ENCODE measurements at places on chromosomes 13 and 19.
A peak's percentile ranks its signal among the peaks of the same experiment; 100 is the strongest.

DNA sequence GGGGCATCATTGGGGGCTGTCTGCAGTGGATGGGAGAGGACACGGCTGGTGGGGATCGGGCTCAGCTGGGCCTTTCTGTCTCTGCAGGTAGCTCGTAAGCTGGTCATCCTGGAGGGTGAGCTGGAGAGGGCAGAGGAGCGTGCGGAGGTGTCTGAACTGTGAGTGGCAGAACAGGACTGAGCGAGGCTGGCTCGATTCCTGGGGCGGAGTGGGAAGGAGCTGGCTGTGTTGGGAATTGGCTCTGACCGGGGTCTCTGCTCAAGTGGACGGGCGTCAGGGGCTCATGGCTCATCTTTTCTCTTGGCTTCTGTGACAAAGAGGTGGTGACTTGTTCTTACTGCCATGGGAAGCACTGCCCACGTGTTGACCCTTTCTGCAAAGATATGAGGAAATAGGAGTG lies 11.6 kb downstream of the TPM4 start:
- no peak for DNase-seq

GRCh38 chr13:39804332-39805210 lies 149.1 kb downstream of the COG6 start:
- DNase-seq, result no peak

DNA sequence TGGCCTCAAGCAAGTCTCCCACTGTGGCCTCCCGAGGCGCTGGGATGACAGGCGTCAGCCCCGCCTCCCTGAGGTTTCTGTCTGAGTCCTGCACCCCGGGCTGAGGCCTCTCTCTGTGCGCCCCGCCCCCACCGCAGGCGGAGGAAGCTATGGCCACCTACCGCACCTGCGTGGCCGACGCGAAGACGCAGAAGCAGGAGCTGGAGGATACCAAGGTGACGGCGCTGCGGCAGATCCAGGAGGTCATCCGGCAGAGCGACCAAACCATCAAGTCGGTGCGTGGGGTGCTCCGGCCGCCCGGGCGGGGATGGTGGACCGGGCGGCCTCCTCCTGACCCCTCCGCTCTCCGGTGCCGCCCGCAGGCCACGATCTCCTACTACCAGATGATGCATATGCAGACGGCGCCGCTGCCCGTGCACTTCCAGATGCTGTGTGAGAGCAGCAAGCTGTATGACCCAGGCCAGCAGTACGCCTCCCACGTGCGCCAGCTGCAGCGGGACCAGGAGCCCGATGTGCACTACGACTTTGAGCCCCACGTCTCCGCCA lies 12.7 kb downstream of the ARHGAP45 start:
- no peak for DNase-seq

- no peak for DNase-seq
Observed at GRCh38 chr19:5988517-5989387, 10.8 kb upstream of the RANBP3 start.

DNA sequence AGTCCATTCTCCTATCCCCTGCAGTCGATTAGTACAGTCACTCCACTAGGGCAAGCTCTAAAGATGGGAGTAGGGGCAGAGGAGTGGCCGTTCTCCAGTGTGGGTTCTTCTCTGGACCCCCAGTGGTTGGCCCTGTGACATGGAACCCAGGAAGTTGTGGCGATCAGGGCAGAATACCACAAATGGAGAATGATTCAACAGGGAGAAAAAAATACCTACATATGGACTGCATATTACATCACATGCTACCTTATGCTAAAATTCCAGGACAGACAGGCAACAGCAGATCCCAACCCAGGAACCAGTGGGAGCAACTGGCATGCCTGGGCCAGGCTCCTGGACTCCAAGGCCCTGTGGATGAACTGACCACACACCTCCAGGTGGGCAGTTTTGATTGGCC lies 20.4 kb downstream of the POU2F2 start:
- DNase-seq, result no peak

GRCh38 chr19:17646441-17646840 lies 41.7 kb downstream of the UNC13A start:
- DNase-seq, result no peak

DNA sequence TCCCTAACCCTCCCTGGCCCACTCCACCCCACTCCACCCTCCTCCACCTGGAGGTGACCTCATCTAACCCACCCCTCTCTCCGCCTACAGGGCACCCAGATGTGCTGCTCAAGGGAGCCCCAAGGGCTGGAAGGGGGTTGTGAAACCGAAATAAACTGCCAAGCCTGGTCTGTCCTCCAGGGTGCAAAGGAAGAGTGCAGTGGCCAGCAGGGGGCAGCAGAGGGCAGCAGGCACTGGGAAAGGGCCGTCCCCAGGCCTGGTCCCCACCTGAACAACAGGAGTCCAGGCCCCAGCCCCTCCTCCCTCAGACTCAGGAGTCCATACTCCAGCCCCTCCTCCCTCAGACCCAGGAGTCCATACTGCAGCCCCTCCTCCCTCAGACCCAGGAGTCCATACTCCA lies 8.4 kb upstream of the BCAM start:
- no peak for DNase-seq

GRCh38 chr13:30157616-30157993 lies 149.7 kb downstream of the KATNAL1 start:
- no peak for DNase-seq

GRCh38 chr13:71368336-71368735 lies 498.7 kb downstream of the DACH1 start:
- no peak for DNase-seq

DNA sequence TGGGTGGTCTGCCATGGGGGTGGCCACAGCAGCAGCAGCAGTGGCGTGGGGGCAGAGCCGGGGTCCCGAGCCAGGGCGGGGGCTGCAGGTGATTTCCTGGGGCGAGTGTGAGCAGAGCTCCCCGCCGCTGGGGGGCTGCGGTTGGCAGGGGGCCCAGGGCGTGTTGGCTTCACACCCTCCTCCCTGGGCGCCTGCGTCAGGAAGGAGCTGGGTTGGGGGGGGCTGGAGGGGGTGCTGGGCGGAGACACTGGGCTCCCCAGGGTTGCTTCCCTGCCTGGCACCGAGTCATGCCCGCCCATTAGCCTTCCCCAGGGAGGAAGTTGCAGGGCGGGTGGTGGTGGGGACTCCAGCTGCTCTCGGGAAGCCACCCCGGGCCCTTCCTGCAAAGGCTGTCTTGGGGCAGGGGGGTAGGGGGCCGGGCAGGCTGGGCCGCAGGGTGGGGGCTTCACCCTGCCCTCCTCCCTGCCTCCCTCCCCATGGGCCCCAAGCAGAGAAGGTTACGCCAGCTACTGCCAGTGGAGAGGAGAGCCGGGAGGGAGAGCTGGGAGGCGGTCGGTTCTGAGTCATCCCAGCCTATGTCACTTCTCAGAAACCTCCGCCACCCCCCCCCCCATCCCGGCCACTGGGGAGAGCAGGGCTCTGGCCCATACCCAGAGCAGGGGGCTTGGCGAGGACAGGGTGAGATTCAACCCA lies 4.6 kb downstream of the MIDN start:
- DNase-seq, result peak; percentile 85

GRCh38 chr13:80312012-80312704 lies 28.8 kb downstream of the SPRY2 start:
- DNase-seq, result no peak

- no peak for DNase-seq
Observed at GRCh38 chr19:7504684-7505083, 11.2 kb upstream of the ZNF358 start.

DNA sequence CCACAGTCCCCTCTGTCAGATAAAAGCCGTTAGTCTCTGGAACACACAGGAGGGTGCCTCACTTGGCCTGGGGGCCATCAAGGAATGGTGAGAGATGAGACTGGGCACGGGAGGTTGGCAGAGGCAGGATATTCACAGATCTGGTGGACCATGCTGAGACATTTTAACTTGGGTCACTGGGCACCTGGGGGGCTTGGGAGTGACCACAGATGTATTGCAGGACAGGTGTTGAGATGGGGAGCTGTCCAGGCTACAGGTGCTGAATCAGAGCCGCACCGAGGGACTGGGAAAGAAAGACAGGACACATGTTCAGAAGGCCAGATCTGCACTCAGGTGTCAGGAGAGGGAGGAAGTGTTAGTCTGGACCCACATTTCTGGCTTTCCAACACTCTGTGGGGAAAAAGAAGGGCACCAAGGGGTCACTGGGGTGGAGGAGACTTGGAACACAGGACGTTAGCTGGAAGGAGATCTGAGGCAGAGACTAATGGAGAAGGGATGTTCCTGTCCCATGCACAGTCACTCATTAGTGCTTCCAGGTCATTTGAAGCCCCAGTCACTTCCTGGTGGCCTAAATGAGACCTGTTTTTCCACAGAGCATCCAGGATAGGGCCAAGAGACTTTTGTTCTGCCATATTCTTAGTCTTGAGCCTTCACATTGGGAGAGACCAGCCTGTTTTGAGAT lies 56.1 kb downstream of the CHST8 start:
- DNase-seq, result no peak

GRCh38 chr13:52395704-52396103 lies 10.3 kb downstream of the THSD1 start:
- no peak for DNase-seq

DNA sequence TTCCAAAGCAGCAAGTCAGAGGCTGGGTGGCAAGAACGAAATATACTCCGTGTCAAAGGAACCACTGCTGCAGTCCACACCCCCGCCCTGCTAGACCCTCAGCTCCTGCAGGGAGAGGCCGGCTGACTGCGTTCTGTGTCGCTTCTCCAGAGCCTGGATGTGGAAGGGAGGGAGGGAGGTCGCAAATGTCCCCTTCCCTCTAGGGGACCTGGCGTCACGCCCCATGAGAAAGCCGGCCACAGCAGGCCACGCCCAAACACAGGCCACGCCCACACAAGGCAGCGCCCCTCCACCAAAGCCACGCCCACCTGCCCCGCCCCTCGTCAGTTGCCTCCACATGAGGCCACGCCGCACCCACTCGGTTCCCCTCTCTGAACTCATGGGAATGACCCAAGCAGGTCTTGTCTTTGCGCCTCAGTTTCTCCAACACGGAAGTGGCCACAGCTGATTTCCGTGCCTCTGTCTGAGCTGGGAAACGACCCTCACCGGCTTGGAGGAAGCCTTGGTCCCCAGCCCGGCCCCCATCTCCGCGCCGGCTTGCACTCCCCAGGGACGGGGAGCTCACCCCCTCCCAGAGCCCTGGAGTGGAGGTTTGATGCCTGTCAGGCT lies 38.4 kb upstream of the TCF3 start:
- no peak for DNase-seq

DNA sequence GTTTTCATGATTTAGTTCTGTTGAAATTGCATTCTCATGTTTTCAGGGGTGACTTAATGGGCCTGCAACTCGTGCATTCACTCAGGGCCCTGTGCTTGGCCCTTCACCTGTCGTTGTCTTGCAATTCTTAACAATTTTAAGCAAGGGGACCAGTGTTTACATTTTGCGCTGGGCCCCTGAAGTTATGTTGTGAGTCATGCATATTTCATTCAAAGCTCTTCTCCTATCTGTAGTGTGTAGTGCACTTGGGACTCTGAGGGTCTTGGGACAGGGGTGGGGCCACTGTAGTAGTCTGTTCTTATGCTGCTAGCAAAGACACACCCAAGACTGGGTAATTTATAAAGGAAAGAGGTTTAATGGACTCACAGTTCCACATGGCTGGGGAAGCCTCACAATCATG lies 211.2 kb upstream of the RXFP2 start:
- no peak for DNase-seq

GRCh38 chr13:111005364-111005763 lies 90.5 kb upstream of the ANKRD10 start:
- DNase-seq, result no peak

GRCh38 chr19:19911150-19911549 lies 10.4 kb downstream of the ZNF93 start:
- no peak for DNase-seq

DNA sequence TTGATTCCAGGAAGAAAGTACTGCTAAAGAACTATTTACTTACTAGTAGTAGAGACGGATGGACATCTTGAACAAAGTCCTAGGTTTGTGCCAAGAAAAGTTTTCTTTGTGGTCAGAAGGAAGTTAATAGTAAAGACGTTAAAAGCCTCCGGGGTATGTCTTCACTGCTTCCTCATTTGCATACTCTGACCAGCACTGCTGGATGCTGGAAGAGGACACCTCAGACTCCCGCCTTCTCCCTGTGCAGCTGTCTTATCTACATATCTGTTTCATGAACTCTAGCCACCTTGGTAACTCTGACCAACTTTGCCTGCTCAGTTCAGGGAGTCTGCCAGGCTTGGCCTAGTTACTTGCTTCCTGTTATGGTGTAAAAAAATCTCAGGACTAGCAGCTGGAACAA lies 1109.1 kb upstream of the MIR17HG start:
- no peak for DNase-seq

- DNase-seq, result no peak
Observed at GRCh38 chr13:47831265-47831664, 169.8 kb downstream of the SUCLA2 start.

DNA sequence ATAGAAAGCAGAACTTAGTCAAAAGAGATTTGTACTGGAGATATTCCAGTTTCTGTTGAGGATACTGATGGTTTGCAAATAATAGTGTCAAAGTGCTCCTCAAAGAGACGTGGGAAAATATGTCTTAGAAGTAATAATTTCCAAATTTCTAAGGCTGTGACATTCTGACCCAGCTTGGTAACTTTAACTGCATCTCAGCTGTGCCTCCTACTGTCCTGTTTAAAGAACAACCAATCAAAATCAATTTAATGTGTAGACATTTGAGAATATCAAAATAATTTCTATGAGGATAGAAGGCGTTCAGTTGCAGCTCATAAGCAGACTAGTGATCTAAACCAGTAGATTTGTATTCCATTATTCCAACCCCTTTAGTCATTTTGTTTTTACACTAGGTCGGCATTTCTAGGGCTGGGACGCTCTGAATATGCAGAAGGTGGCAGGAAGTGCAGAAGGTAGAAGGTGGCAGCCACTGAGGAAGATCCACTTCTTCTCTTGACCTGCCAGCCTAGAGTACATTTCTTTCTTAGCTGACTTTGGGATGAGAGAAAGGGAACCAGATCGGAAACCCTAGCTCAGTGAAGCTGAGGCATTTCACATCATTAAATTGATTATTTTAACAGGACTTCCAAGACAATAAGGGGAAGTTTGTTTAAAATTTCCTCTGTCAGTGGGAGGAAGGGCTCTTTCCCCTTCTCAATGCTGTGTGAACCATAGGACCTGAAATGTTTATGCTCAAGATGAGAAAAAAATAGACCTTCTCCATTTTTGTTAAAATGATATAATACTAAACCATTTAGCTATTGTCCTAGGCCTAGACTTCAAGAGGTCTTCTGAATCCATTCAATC lies 67.5 kb downstream of the COL4A1 start:
- no peak for DNase-seq

GRCh38 chr13:95341441-95341840 lies 40.2 kb upstream of the ABCC4 start:
- DNase-seq, result no peak
